CD4-positive, CD25-positive, alpha-beta regulatory T cell (primary cell): ENCODE measurements at places on chromosomes 5 and 9. TPM values are rescaled to one million over a fixed set of nuclear protein-coding genes. Genes with fewer than 3 reads are reported as not detected.

DNA sequence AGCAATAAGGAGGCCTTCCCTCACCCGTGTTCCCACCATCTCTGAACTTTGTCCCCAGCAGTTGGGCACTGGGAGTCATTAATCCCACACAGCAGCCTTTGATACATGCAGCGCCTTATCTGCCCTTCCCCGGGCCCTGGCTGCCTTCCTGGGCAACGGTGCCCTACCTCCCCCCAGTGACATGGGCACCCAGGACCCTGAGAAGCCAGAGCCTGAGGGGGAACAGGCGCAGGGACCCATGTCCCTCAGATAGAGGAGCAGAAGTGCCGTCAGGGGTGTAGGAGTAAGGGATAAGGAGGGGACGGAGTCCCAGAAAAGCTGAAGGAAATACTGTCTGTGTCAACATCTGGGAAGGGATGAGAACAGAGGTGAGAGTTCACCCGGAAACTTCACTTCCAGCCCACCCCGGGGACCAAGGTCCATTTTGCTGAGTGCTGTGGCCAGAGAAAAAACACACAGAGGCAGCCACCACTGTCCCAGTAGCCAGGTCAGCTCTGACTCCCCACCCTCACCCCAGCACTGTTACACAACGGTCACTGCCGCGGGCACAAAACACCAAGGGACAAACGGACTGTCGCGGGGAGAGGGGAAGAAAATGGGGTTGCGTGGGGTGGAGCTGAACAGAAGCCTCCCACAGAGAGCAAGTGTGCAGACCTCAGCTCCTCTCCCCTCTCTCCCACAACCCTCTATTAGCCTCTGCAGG, 3.8 kb downstream of the PCDH1 start:
- no peaks in the 10 kb centered on the region for H3K36me3 ChIP-seq
- peaks cover 17% of the 10 kb centered on the region for H3K27me3 ChIP-seq
- DNase-seq: no peak

DNA sequence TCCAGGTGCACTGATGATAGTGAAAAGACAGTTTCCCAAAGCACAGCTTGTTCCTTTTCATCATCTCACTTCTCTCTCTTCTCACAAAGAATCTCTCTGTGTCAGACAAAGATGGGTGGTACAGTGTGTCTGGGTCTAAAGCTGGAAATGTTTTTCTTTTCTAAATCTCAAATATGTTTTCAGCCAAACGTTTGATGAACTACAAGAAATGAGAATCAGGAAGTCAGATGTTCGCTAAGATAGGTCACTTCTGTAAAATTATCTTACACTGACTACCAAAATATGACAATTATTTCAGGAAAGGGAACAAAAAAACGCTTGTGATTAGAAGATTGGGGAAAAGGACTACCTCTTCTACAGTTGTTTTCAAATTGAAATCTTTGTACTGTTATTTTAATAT, 708.8 kb downstream of the PTPRD start:
- H3K27ac ChIP-seq: no peak overlapping the region
- no peaks in the 10 kb centered on the region for H3K27me3 ChIP-seq
- no peak for DNase-seq
- H3K36me3 ChIP-seq: no peaks in the 10 kb centered on the region
- no peak overlapping the region for H3K4me3 ChIP-seq

DNA sequence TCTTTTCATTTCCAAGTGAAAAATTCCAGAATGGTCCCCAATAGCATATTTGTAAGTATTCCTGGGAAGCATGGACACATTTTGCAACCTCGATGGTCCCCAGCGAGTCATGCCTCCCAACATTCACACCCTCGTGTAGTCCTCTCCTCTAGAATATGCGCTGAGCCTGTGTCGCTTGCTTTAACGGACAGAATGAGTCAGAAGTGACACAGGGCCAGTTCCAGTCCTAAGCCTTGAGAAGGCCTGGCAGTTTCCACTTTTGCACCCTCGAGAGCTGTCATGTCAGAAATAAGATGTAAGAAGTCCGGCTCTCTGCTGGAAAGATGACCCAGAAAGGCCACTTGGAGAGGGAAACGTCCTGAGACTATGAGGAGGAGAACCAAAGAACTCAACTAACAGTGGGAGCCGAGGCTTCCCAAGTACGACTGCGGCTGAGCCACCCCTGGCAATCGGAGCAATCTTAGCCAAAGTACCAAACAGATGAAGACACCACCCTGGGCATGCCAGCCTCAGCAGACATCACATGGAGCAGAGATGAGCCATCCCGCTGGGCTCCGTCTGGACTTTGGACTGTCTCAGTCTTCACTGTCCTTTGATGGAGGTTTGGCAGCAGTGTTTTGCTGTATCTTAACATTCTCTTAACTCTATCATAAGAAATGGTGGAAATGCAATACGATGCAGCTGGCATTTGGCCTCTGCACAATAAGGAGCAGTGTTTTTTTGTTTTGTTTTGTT, 42.6 kb upstream of the GFPT2 start:
- H3K27ac ChIP-seq: no peak overlapping the region
- no peak for DNase-seq
- H3K36me3 ChIP-seq: no peaks in the 10 kb centered on the region
- no peak overlapping the region for H3K4me3 ChIP-seq

- DNase-seq: no peak
- H3K27ac ChIP-seq: no peak overlapping the region
- no peaks in the 10 kb centered on the region for H3K4me1 ChIP-seq
- no peaks in the 10 kb centered on the region for H3K36me3 ChIP-seq
Observed at GRCh38 chr9:94685359-94685758, 41.1 kb upstream of the AOPEP start.

GRCh38 chr5:153900703-153901395, 137.9 kb downstream of the FAM114A2 start:
- no peak overlapping the region for H3K4me3 ChIP-seq
- no peak overlapping the region for H3K27ac ChIP-seq
- no peaks in the 10 kb centered on the region for H3K36me3 ChIP-seq
- H3K27me3 ChIP-seq: no peaks in the 10 kb centered on the region
- H3K4me1 ChIP-seq: no peaks in the 10 kb centered on the region

DNA sequence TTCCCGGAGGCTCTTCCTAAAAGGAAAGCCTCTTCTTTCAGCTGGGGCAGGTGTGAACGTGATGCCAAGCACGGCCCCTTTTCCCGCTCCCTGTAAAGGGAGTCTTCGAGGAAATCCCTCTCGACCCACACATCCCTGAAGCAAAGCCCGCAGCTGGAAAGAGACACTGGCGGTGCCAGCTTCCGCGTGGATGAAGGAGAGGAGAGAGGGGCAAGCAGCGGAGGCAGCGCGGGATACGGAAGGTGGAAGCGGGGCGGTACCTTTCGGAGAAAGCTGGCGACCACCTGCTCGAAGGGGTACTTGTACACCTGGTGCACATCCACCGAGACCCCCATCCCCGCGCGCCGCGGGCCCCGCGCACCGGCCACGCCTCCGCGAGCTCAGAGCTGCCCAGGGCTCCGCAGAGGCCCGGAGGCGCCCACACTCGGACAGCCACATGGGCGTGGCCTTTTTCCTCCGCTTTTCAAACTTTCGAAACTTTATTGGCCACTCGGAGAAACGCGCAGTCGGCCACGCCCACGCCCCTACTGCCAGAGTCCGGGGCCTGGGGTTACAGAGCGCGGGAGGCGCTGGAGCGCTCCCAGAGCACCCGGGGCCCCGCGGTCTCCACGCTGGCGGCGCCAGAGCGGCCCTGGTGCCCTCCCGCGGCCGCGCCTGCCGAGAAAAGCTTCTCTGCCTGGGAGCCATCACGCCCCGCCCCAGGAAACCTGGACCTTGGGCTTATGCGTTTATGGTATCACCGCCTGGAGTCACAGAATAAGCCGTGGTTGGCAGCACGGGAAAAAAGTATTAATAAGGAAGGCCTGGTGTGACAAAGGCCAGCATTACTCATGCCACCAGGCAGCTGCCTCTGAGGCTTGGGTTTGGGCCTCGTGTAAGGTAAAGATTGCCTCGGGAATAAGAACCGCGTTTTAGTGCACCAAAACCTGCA, at the start of gene PRELID2:
Gene PRELID2, minus strand, starts transcription at position 426 of the 931 bp plus-strand sequence. Its CDS starts 91 bp downstream, at position 335.
- no peak within 1 kb of the TSS for H3K27ac ChIP-seq
- no peaks in the 10 kb centered on the region for H3K27me3 ChIP-seq
- no peaks in the 10 kb centered on the region for H3K36me3 ChIP-seq

DNA sequence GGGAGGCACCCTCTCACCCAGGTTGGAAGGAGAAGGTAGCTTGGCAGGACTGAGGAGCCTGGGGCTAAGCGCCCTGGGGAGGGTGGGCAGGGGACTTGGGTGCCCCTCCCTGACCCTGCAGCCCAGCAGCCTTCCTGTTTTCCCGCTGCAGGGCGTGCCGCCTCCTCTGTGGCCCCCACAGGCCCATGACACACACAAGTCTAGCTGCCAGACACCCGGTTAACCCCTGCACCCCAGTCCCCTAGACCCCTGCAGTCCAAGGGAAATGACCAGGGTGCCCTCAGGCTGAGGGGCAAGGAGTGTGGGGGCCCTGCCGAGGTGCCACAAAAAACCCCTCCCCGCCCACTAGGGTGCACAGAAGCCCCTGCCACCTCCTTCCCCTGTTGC, 33.0 kb downstream of the GOLGA2 start:
- peaks cover 4% of the 10 kb centered on the region for H3K27me3 ChIP-seq
- no peak overlapping the region for H3K4me3 ChIP-seq
- no peak for DNase-seq
- H3K36me3 ChIP-seq: no peaks in the 10 kb centered on the region

DNA sequence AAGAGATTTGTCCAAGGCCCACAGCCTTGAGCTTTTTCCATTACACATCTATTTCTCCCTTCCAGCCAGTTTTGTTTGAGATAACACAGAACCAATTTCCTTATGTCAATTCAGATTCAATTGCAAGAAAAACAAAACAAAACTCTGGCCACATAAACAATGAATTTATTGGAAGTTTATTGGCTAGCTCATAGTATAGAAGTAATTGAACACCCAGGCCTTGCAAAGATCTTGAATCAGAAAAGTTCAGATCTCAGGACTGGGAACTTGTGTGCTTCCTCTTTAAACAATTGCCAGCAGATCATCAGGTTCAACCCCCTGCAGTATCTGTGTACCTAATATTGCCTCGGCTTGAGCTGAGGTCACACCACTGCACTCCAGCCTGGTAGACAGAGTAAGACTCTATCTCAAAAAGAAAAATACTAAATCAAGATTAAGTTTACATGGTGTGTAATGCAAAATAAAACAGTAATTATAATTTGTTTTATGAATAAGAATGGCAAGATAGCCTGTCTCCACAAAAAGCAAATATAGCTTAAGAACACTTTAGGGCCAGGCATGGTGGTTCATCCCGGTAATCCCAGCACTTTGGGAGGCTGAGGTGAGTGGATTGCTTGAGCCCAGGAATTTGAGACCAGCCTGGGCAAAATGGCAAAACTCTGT, 4.1 kb upstream of the ZCCHC10 start:
- no peaks in the 10 kb centered on the region for H3K27me3 ChIP-seq
- no peaks in the 10 kb centered on the region for H3K36me3 ChIP-seq
- H3K4me1 ChIP-seq: peaks cover 10% of the 10 kb centered on the region
- no peak overlapping the region for H3K27ac ChIP-seq

DNA sequence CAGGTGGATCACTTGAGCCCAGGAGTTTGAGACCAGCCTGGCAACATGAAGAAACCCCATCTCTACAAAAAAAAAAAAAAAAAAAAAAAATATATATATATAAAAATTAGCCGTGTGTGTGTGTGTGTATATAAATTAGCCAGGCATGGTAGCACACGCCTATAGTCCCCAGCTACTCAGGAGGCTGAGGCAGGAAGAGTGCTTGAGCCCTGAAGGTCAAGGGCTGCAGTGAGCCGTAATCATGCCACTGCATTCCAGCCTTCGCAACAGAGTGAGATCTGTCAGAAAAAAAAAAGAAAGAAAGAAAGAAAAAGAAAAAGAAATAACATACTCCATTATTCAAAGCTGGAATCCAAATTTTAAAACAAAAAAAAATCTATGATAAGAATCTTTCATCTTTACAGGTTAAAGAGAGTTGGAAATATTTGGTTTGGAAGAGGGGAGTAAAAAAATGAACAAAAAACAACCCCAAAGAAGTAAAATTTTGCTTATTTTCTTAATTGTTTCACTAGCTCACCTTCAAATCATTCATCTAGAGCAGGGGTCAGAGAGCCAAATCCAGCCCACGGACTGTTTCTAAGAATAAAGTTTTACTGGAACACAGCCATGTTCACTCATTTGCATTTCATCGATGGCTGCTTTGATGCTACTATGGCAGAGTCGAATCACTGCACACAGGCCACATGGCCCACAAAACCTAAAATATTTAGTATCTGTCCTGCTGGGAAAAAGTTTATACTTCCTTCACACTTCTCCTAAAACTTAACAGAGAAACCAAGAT, 109.9 kb downstream of the DROSHA start:
- no peaks in the 10 kb centered on the region for H3K27me3 ChIP-seq
- H3K36me3 ChIP-seq: peaks cover 57% of the 10 kb centered on the region
- H3K27ac ChIP-seq: no peak overlapping the region

DNA sequence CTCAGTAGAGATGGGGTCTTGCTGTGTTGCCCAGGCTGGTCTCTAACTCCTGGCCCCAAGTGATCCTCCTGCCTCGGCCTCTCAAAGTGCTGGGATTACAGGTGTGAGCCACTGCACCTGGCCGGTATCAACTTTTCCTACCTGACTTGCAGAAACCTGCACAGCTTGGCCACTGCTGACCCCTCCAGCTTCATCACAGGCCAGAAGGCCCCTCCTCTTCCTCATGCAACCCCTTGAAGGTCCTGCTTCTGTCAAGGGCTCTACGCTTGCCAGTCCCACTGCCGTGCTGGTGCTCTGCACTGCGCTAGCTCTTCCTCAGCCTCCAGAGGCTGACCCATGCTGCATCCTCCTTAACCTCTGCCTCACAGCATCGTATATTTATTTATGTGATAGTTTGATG, 32.5 kb upstream of the RNU6ATAC start:
- no peak overlapping the region for H3K4me3 ChIP-seq
- no peak for DNase-seq
- H3K27me3 ChIP-seq: no peaks in the 10 kb centered on the region
- no peak overlapping the region for H3K27ac ChIP-seq

- no peaks in the 10 kb centered on the region for H3K4me1 ChIP-seq
- H3K27me3 ChIP-seq: no peaks in the 10 kb centered on the region
- H3K36me3 ChIP-seq: no peaks in the 10 kb centered on the region
- H3K27ac ChIP-seq: no peak overlapping the region
- H3K4me3 ChIP-seq: no peak overlapping the region
Observed at GRCh38 chr9:8784838-8785237, 985.3 kb upstream of the DMAC1 start.

Gene WDR38
- not detected for total RNA-seq

Gene GDF9
- total RNA-seq: 0.35 TPM

Gene FGFR4
- total RNA-seq: 4.4 TPM

Gene CD14
- not detected for total RNA-seq
